ENCODE measurements at places on chromosomes 6 and 20. TPM values are rescaled to one million over a fixed set of nuclear protein-coding genes. Genes with fewer than 3 reads are reported as not detected.

- H3K4me1 ChIP-seq, result no peaks in the 10 kb centered on the region
- no peak for DNase-seq
- no peak overlapping the region for H3K27ac ChIP-seq
- no peak overlapping the region for H3K4me3 ChIP-seq
- H3K27me3 ChIP-seq, result peaks cover 6% of the 10 kb centered on the region
Measured at GRCh38 chr20:21685981-21686380, 19.5 kb upstream of the PAX1 start.

DNA sequence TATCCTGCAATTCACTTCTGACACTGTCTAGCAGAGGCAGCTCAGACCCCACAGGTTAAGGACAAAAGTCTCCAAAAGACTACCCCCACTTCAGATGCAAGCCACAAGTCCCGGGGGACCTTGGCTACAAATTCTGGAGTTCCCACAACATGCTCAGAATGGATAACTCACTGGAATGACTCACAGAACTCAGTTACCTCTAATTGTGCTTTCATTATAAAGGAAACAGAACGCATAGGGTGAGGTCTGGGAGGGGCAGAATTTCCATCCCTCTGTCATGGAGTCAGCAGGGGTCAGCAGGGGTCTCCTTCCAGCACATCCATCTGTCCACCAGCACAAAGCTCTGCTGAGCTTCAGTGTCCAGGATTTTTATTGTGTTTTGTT is 184.2 kb downstream of the CDH4 start:
- peaks cover 2% of the 10 kb centered on the region for H3K27me3 ChIP-seq
- no peaks in the 10 kb centered on the region for H3K4me1 ChIP-seq
- H3K4me3 ChIP-seq, result no peak overlapping the region
- DNase-seq, result no peak
- H3K27ac ChIP-seq, result no peak overlapping the region

GRCh38 chr6:70135219-70136160 is 167.4 kb downstream of the COL9A1 start:
- DNase-seq, result no peak
- H3K36me3 ChIP-seq, result no peaks in the 10 kb centered on the region
- H3K4me1 ChIP-seq, result no peaks in the 10 kb centered on the region
- no peaks in the 10 kb centered on the region for H3K27me3 ChIP-seq
- H3K27ac ChIP-seq, result no peak overlapping the region
- H3K4me3 ChIP-seq, result no peak overlapping the region

DNA sequence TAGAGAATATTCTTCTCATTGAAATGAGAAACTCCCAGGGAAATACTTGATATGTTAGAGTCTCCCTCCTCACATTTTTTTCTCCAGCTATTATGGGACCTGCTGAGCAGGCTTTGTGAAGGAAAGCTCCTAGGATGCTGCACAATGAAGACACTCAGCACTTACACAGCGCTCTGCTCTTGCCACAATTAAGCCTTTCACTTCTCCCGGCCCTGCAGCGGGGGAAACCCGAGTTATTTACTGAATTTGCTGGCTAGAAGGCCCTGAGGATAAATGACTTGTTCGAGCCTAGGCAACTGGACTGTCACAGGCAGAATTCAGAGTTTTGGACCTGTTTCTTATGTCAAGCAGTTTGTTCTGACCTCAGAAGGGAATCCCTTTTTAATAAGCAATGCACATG is 102.0 kb downstream of the MAP3K7 start:
- peaks cover under 1% of the 10 kb centered on the region for H3K27me3 ChIP-seq

DNA sequence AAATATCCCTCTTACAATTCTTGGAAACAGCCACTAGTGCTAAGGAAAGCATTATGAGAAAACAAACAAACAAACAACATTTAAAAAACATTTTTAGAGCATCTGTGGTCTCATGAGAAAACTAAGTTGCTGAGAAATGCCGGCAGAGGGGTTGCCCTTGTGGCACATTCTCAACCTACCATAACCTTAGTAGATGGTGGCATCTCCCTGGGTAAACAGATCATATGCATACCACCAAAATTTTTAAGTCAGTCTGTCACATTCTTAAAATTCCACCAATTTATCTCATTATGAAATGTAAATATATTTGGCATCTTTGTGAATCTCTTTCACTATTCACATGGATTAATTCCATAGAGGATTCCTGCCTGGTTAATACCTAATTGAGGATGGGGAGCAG is 575.7 kb upstream of the MARCKS start:
- no peaks in the 10 kb centered on the region for H3K36me3 ChIP-seq
- H3K4me1 ChIP-seq, result no peaks in the 10 kb centered on the region
- no peak overlapping the region for H3K4me3 ChIP-seq
- no peak for DNase-seq

DNA sequence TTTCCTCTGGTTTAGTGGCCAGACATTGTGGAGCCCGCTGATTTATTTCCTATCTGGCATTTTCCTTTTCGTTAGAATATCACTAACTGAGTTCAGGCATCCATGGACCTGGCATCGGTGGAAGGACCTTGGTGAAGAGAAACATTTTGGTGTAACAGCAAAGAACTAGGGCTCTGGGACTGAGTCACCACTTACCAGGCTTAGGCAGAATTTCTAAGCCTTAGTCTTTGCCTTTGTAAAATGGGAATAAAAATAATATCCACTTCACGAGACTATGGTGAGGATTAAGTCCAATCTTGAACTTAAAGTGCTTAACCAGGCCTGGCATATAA is 42.0 kb upstream of the ENPP1 start:
- no peaks in the 10 kb centered on the region for H3K36me3 ChIP-seq
- no peaks in the 10 kb centered on the region for H3K4me1 ChIP-seq
- no peak for DNase-seq
- no peak overlapping the region for H3K27ac ChIP-seq
- no peak overlapping the region for H3K4me3 ChIP-seq

GRCh38 chr20:58891086-58891717 is 38.7 kb downstream of the GNAS start:
- H3K27ac ChIP-seq, result peak overlapping the region; percentile 73
- peaks cover 18% of the 10 kb centered on the region for H3K36me3 ChIP-seq
- H3K27me3 ChIP-seq, result no peaks in the 10 kb centered on the region
- peak; percentile 63 for DNase-seq
- H3K4me1 ChIP-seq, result peaks cover 55% of the 10 kb centered on the region
- peak overlapping the region; percentile 64 for H3K4me3 ChIP-seq

DNA sequence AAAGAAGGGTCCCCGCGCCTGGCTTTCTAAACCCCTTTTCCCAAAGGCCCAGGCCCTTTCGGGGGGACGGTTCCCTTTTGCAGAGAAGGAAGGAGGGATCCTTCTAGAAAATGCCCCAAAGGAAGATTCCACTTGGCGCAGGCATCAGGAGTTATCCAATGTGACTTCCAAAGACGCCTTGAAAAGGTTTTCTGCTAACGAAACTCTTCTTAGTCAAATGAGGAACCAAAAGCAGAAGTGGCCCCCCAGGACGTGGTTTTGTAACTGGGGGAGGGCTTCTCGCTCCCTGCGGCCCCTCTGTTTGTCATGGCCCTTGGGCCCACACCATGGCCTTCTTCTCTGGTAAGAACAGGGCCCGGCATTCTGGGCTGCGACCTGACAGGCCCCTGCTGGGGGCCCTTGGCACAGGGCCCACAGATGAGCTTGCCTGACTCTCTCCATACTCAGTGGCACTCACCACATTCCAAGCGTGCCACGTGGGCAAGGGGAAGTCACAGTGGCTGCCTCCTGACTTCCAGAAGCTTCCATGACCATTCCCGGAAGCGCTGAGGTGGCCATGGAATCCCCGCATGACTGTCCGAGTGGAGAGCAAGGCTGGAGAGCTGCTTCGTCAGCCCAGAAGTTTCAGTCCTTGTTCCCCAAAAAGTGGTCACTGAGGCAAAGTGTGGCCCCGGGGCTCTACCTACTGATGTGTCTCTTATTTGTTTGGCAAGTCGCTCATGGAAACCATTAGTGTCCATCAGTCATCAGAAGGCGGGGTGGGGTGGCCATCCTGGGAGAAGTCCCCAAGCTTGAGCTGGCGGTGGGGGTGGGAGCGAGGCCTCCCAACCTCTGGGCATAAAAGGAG is 834 bp upstream of the CTSZ start:
- peak overlapping the region; percentile 83 for H3K27ac ChIP-seq
- no peaks in the 10 kb centered on the region for H3K27me3 ChIP-seq

DNA sequence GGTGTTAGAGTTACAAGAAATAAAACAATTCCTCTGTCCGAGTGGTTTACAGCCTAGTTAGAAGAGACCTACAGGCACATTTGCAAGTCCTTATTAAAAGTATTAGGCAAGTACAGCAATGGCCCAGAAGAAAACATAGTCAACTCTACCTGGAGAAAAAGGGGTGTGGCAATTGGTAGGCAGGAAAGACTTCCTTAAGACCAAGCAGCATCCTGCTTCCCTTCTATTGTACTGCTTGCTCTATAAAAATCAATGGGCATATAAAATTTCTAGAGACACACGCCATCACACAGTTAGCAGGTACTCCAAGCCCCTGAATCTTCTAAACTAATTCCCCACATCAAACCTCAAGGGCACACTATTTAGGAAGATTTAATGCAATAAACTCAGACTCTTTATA is 185.6 kb downstream of the ATXN1 start:
- no peaks in the 10 kb centered on the region for H3K27me3 ChIP-seq
- no peak for DNase-seq
- H3K4me1 ChIP-seq, result peaks cover 36% of the 10 kb centered on the region
- no peak overlapping the region for H3K27ac ChIP-seq
- peaks cover 43% of the 10 kb centered on the region for H3K36me3 ChIP-seq
- H3K4me3 ChIP-seq, result no peak overlapping the region

DNA sequence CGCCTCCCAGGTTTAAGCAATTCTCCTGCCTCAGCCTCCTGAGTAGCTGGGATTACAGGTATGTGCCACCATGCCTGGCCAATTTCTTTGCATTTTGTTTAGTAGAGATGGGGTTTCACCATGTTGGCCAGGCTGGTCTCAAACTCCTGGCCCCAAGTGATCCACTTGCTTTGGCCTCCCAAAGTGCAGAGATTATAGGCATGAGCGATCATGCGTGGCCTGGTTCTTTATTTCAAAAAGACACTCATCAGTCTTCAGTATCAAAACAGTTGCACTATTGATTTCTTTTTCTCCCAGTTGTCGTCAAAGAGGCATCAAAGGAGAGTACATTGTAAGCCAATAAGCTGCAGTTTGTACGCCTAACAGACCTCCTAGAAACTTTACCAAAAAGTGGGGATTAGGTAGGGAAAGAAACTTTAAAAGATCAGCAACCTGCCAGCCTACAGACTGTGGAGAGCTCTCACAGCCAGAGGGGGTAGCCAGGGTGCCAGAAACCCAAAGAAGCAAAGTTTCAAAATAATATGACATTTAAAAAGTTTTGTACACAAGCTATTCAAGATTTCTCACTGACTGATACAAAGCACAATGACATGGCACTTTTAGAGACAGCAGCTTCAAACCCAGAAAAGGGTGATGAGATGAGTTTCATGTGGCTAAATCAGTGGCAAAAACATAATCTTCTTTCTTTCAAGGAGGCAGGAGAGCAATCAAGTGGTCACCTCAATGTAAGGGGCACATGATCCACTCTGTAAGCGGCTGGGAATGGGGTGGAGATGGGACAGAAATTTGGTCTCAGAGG is 83.0 kb upstream of the RALY start:
- H3K27ac ChIP-seq, result no peak overlapping the region
- DNase-seq, result no peak
- no peaks in the 10 kb centered on the region for H3K36me3 ChIP-seq
- H3K27me3 ChIP-seq, result peaks cover 9% of the 10 kb centered on the region
- no peaks in the 10 kb centered on the region for H3K4me1 ChIP-seq

- H3K27ac ChIP-seq, result no peak overlapping the region
- H3K4me1 ChIP-seq, result peaks cover 12% of the 10 kb centered on the region
- no peak for DNase-seq
- H3K4me3 ChIP-seq, result no peak overlapping the region
Measured at GRCh38 chr6:49546331-49546730, 4.1 kb upstream of the C6orf141 start.

DNA sequence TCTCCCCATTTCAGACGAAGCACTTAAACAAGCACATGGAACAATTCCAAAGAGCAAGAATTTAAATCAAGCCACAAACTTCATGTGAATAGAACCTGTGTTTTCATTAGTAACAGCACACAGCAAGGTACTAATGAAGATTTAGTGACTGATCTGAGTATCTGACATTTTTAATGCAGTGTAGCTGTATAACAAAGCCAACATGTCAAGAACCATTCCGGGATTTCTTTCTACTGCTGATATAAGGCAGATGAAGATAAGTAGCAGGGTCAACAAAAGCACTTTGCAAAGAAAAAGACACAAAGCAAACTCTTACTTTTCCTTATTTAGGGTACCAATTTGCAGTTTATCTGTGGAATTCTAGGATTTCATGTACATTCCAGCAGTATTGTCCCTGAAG is 11.3 kb downstream of the SLC17A5 start:
- H3K36me3 ChIP-seq, result peaks cover 15% of the 10 kb centered on the region
- DNase-seq, result no peak
- peaks cover 12% of the 10 kb centered on the region for H3K4me1 ChIP-seq
- no peak overlapping the region for H3K27ac ChIP-seq

GRCh38 chr6:79544299-79544927 is 7.2 kb upstream of the LCA5 start:
- no peaks in the 10 kb centered on the region for H3K4me1 ChIP-seq
- H3K36me3 ChIP-seq, result no peaks in the 10 kb centered on the region
- no peak overlapping the region for H3K27ac ChIP-seq
- no peaks in the 10 kb centered on the region for H3K27me3 ChIP-seq
- no peak overlapping the region for H3K4me3 ChIP-seq
- no peak for DNase-seq

GRCh38 chr20:24488800-24489175 is 19.4 kb downstream of the SYNDIG1 start:
- no peak for DNase-seq
- no peak overlapping the region for H3K4me3 ChIP-seq
- no peaks in the 10 kb centered on the region for H3K36me3 ChIP-seq

DNA sequence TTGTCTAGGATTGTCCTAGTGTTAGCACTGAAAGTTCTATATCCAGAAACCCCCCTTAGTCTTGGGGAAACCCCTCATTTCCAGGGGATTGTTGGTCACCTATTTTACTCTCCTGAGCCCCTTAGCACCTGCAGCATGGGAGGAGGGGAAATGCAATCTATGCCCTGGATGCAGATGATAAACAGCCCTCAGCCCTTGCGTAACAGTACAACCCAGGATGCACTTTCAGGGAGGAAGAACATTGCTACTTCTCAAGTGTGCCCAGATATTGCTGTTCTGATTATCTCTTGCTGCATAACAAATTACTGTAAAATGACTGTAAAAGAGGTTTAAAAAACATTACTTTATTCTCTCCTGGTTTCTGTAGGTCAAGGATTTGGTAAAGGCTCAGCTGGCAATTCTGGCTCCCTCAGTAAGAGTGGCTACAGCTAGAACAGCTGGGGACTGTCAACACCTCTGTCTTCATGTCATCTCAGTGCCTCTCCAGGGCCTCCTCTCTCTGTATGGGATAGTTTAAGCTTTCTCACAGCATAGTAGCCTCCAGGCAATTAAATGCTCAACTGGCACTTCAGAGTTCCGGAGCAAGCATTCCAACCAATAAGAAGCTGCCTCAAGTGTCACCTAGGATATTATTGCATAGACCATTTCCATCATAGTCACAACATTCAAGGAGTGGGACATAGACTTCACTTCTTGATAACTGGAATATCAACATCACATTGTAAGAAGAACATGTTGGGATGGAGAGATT is 117.8 kb upstream of the FOXO3 start:
- H3K27me3 ChIP-seq, result peaks cover 39% of the 10 kb centered on the region
- peaks cover 10% of the 10 kb centered on the region for H3K4me1 ChIP-seq
- H3K4me3 ChIP-seq, result no peak overlapping the region

CCN5 gene
- total RNA-seq, result not detected

SPATA25 gene
- 0.59 TPM for total RNA-seq

IL17A gene
- not detected for total RNA-seq

FAM184A gene
- total RNA-seq, result 9.0 TPM

C20orf144 gene
- 0.29 TPM for total RNA-seq

AAR2 gene
- 36.7 TPM for total RNA-seq
